Left ventricle myocardium inferior (tissue), 1 donor: ENCODE measurements at places on chromosomes 6 and 20. TPM values are rescaled to one million over a fixed set of nuclear protein-coding genes. Genes with fewer than 3 reads are reported as not detected.

Gene FILIP1
- 173 TPM for total RNA-seq

DNA sequence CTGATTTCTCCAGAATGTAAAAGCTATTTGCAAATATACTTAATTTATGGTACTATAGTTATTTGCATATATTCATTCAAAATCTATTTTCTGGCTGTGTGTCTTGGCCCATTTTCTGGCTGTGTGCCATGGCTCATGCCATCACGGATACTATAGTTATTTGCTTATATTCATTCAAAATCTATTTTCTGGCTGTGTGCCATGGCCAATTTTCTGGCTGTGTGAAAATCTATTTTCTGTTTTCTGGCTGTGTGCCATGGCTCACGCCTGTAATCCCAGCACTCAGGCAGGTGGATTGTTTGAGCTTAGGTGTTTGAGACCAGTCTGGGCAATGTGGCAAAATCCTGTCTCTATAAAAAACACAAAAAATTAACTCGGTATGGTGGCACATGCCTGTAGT lies 28.9 kb upstream of the RIPK1 start:
- no peak overlapping the region for H3K4me3 ChIP-seq
- H3K27me3 ChIP-seq = no peaks in the 10 kb centered on the region
- no peaks in the 10 kb centered on the region for H3K36me3 ChIP-seq
- no peak overlapping the region for H3K27ac ChIP-seq

DNA sequence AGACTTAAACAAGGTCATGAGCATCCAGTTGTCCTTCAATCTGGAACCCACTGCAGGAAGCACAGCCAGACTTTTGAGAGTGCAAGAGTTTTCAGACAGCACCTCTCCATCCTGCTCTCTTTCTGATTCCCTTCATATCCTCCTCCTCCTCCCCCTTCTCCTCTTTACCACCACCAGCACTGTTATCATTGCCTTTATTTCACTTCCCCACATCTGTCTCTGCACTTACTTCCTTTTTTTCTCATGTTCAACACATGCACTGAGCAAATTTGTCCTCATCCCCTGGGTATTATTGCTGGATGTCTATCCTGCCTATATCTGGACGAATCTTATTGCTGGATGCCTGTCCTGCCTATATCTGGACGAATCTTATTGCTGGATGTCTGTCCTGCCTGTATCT lies 554.8 kb downstream of the DHX35 start:
- no peak overlapping the region for H3K4me3 ChIP-seq
- H3K36me3 ChIP-seq = no peaks in the 10 kb centered on the region
- no peaks in the 10 kb centered on the region for H3K4me1 ChIP-seq
- peaks cover 7% of the 10 kb centered on the region for H3K27me3 ChIP-seq

DNA sequence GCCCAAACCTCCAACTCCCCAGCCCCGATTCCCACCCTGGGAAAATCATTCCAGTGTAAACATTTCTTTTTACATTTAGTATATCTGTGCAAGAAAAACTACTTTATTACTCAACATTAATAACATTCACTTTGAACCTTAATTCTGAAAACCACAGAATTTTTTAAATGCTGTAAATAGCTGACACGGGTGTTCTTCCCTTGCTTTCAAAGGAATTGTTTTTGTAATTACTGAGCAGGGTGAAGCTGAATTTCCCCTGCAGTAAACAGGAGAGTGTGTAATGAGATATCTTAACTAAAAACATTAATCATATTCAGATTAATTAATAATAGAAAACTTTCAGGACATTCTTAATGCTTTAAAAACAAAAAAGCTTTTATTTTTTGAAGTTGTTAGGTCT lies 99.3 kb upstream of the CITED2 start:
- no peak for DNase-seq
- H3K27me3 ChIP-seq = no peaks in the 10 kb centered on the region
- H3K4me1 ChIP-seq = peaks cover 11% of the 10 kb centered on the region
- no peak overlapping the region for H3K4me3 ChIP-seq

DNA sequence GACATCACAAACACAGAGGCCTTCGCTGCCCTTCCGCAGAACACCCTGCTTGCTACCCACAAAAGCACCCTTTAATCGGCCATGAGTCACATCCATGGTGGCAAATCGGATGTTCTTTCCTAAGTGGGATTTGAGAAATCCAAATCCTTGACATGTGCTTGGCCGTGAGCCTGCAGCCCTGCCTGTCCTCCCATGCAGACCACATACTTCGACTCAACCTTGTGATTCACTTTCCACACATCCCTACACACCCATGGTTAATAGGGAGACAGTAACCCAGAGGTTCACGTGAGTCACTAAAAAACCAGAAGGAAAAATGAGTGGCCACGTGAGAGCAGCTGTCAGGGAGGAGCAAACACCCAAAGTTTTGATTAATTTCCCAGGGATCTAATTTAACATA lies 19.4 kb downstream of the RAMACL start:
- no peaks in the 10 kb centered on the region for H3K27me3 ChIP-seq
- DNase-seq = no peak
- H3K36me3 ChIP-seq = no peaks in the 10 kb centered on the region
- H3K4me3 ChIP-seq = no peak overlapping the region

Gene RAD21L1
- total RNA-seq = not detected

GRCh38 chr6:161257793-161258457 lies 15.9 kb downstream of the AGPAT4 start:
- no peak overlapping the region for H3K27ac ChIP-seq
- no peaks in the 10 kb centered on the region for H3K27me3 ChIP-seq
- H3K36me3 ChIP-seq = no peaks in the 10 kb centered on the region
- no peak overlapping the region for H3K4me3 ChIP-seq

Gene PRL
- total RNA-seq = not detected

Gene LPA
- not detected for total RNA-seq

- peaks cover 54% of the 10 kb centered on the region for H3K36me3 ChIP-seq
- H3K27ac ChIP-seq = peak overlapping the region; percentile 70
- no peaks in the 10 kb centered on the region for H3K27me3 ChIP-seq
- DNase-seq = no peak
- H3K4me3 ChIP-seq = no peak overlapping the region
These were observed 91.1 kb downstream of the MTFR2 start for GRCh38 chr6:136158971-136159370.

Gene MACROD2
- total RNA-seq = 3.6 TPM

Gene CAPN11
- total RNA-seq = 0.25 TPM

GRCh38 chr6:138261116-138261780 lies 43.0 kb upstream of the PBOV1 start:
- H3K36me3 ChIP-seq = no peaks in the 10 kb centered on the region
- no peak overlapping the region for H3K27ac ChIP-seq
- no peaks in the 10 kb centered on the region for H3K27me3 ChIP-seq
- H3K4me1 ChIP-seq = no peaks in the 10 kb centered on the region
- no peak overlapping the region for H3K4me3 ChIP-seq

Gene MPC1
- total RNA-seq = 531 TPM
